ENCODE measurements at places on chromosomes 13 and 19. TPM values are rescaled to one million over a fixed set of nuclear protein-coding genes. Genes with fewer than 3 reads are reported as not detected.

Gene SMIM44
- not detected for total RNA-seq

Gene FAM124A
- total RNA-seq: not detected

Gene ADGRL1
- total RNA-seq: 5.8 TPM

Gene FFAR1
- total RNA-seq: not detected

Gene TBXA2R
- total RNA-seq: 1.5 TPM

Gene ENOX1
- total RNA-seq: 0.29 TPM

Gene PSG6
- not detected for total RNA-seq

Gene ZNF578
- total RNA-seq: 1.9 TPM

GRCh38 chr13:36715841-36716240 is 42.0 kb downstream of the SERTM1 start:
- H3K4me3 ChIP-seq: no peak overlapping the region
- H3K27me3 ChIP-seq: no peaks in the 10 kb centered on the region
- no peak for DNase-seq
- H3K36me3 ChIP-seq: no peaks in the 10 kb centered on the region
- no peaks in the 10 kb centered on the region for H3K4me1 ChIP-seq

GRCh38 chr13:54029720-54030119 is 1001.1 kb downstream of the OLFM4 start:
- no peak overlapping the region for H3K4me3 ChIP-seq
- H3K27me3 ChIP-seq: no peaks in the 10 kb centered on the region
- no peaks in the 10 kb centered on the region for H3K36me3 ChIP-seq
- no peak overlapping the region for H3K27ac ChIP-seq

DNA sequence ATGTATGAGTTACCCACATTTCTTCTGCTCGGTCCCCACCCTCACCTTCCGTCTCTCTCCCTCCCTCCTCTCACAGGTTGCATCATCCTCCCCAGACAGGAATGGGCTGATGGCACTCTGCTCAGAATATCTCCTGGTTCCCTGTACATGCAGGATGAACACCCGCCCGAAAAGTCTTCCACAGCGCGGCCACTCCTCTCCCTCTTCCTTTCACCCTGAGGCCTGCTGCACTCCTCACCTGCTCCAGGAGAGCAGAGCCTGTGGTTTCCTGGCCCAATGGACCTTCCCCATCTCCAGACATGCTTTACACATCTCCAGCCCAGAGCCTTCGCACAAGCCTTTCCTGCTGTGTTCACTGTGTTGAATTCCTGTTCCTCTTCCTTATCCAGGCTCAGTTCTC is 40.9 kb downstream of the GSX1 start:
- no peaks in the 10 kb centered on the region for H3K36me3 ChIP-seq
- DNase-seq: no peak
- no peak overlapping the region for H3K4me3 ChIP-seq
- H3K4me1 ChIP-seq: peaks cover 8% of the 10 kb centered on the region
- H3K27ac ChIP-seq: no peak overlapping the region
- peaks cover 6% of the 10 kb centered on the region for H3K27me3 ChIP-seq

- H3K27ac ChIP-seq: no peak overlapping the region
- no peak overlapping the region for H3K4me3 ChIP-seq
- H3K27me3 ChIP-seq: no peaks in the 10 kb centered on the region
- H3K36me3 ChIP-seq: no peaks in the 10 kb centered on the region
- no peak for DNase-seq
Measured at GRCh38 chr19:50352242-50352641, 13.2 kb downstream of the NAPSA start.

- H3K36me3 ChIP-seq: no peaks in the 10 kb centered on the region
- H3K4me1 ChIP-seq: peaks cover 63% of the 10 kb centered on the region
- peak overlapping the region; percentile 35 for H3K27ac ChIP-seq
- peak; percentile 47 for DNase-seq
- peak overlapping the region; percentile 34 for H3K4me3 ChIP-seq
Measured at GRCh38 chr13:114140906-114141250, 8.5 kb upstream of the RASA3 start.

DNA sequence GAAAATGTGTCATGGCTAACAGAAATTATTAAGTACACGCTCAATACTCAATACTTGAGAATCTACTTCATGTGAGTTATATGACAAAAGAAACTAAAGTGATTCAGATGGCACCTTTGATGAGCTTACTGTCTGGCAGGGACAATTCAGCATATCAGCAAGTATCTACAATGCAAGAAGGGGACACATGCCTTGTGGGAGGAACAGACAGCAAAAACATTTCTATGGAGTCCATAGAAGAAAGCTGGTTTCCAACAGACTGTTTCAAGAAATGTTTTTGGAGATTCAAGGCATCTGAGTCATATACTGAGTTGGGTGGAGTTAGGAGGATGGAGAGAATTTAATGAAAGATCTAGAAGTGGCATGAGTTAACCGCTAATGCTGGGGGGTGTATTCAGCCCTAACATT is 54.7 kb downstream of the MBNL2 start:
- H3K4me1 ChIP-seq: peaks cover 6% of the 10 kb centered on the region
- H3K27me3 ChIP-seq: no peaks in the 10 kb centered on the region
- H3K36me3 ChIP-seq: no peaks in the 10 kb centered on the region
- H3K27ac ChIP-seq: no peak overlapping the region
- H3K4me3 ChIP-seq: no peak overlapping the region
- no peak for DNase-seq

GRCh38 chr19:29690842-29691241 is 24.2 kb downstream of the C19orf12 start:
- no peaks in the 10 kb centered on the region for H3K27me3 ChIP-seq
- no peak overlapping the region for H3K27ac ChIP-seq
- H3K36me3 ChIP-seq: no peaks in the 10 kb centered on the region
- no peak overlapping the region for H3K4me3 ChIP-seq
- no peak for DNase-seq
- H3K4me1 ChIP-seq: peaks cover 13% of the 10 kb centered on the region

GRCh38 chr13:93680329-93680728 is 453.7 kb downstream of the GPC6 start:
- no peaks in the 10 kb centered on the region for H3K36me3 ChIP-seq
- no peak overlapping the region for H3K4me3 ChIP-seq
- no peak overlapping the region for H3K27ac ChIP-seq
- H3K4me1 ChIP-seq: no peaks in the 10 kb centered on the region

GRCh38 chr19:39481229-39481545 is 549 bp downstream of the TIMM50 start:
- peaks cover 18% of the 10 kb centered on the region for H3K4me1 ChIP-seq
- H3K27ac ChIP-seq: peak overlapping the region; percentile 85
- no peaks in the 10 kb centered on the region for H3K27me3 ChIP-seq

DNA sequence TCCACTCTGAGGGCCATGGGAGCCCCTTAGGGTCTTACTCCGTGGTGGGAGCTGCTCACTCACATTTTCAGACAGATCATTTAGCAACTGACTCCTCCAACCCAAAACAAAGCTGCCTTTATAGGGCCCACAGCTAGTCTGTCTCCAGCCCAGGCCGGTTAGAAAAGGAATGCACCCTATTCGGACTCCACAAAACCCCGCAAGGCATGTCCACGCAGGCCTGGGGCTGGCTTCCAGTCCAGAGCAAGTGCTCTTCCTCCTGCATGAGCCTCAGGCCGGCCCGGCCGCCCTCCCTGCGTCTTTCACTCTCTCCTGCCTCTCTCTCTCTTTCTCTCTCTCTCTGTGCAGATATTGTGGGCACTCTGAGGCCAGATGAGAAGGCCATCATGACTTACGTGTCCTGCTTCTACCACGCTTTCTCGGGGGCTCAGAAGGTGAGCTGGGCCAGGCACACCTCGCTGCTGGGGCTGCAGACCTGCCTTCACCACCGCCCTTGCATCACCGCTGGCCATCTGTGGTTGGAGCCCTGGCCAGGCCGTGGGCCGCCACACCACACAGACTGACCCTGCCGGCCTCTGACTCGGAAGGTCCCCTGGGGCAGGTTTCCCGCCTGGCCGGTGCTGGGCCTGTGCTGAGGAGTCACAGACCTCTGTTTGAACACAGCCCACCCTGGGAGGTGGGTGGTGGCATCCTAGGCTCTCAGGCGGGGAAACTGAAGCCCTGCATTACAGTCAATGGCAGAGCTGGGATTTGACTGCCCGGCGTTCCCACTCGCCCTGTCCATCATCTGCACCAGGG is 33.1 kb downstream of the CAPN12 start:
- H3K4me3 ChIP-seq: no peak overlapping the region
- DNase-seq: no peak
- no peaks in the 10 kb centered on the region for H3K27me3 ChIP-seq
- H3K36me3 ChIP-seq: peaks cover 41% of the 10 kb centered on the region
- no peak overlapping the region for H3K27ac ChIP-seq
- no peaks in the 10 kb centered on the region for H3K4me1 ChIP-seq

DNA sequence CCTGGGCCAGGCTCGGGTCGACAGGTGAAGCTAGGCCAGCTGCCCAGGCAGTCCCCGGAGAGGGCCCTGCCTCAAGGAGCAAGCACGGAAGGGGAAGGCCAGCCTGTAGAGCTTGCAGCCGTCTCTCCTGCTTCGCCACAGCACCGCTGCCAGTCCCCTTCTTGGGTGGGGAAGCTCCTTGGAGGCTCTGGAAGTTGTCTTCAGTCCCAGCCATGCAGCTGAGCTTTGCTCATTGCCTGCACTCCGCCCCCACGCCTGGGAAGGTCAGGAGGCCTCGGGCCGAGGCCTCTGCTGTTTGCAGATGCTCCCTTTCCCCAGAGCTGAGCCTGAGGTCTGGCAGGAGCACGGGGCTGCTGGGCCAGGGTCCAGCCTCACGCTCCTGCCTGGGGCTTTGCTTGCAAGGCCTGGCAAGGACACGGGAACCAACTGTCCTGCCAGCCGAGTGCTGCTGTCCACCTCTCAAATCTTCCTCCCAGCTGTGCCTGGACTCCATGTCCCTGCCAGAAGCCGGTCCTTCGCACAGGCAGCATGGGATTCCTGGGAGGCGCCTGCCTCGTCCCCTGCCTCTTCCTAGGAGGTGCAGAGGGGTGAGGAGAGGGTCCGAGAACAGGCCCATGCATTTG is 13.3 kb downstream of the PLEKHF1 start:
- no peak overlapping the region for H3K27ac ChIP-seq
- peaks cover 92% of the 10 kb centered on the region for H3K4me1 ChIP-seq
- H3K4me3 ChIP-seq: no peak overlapping the region
- DNase-seq: no peak

DNA sequence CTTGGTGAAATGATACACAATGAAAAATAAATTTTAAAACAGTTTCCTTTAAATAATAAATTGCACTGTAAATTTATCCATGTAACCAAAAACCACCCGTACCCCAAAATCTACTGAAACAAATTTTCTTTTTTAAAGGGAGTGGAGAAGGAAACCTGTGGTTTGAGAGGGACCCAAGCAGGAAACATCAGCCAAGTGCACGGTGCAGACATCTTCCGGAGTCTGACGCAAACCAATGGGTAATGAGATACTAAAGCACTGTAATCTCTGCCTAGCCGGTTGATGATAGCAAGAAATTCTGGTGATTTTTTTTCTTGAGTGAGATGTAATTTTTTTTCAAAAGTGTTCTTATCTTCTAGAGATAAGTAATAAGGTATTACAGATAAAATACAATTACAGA is 115.4 kb downstream of the ABCC4 start:
- DNase-seq: peak; percentile 20
- H3K4me3 ChIP-seq: peak overlapping the region; percentile 43

GRCh38 chr19:14369399-14370168 is 11.7 kb upstream of the ADGRE5 start:
- peak overlapping the region; percentile 100 for H3K27ac ChIP-seq
- peaks cover 93% of the 10 kb centered on the region for H3K4me1 ChIP-seq
- peak overlapping the region; percentile 75 for H3K4me3 ChIP-seq
- H3K27me3 ChIP-seq: no peaks in the 10 kb centered on the region
- peak; percentile 95 for DNase-seq
- no peaks in the 10 kb centered on the region for H3K36me3 ChIP-seq

DNA sequence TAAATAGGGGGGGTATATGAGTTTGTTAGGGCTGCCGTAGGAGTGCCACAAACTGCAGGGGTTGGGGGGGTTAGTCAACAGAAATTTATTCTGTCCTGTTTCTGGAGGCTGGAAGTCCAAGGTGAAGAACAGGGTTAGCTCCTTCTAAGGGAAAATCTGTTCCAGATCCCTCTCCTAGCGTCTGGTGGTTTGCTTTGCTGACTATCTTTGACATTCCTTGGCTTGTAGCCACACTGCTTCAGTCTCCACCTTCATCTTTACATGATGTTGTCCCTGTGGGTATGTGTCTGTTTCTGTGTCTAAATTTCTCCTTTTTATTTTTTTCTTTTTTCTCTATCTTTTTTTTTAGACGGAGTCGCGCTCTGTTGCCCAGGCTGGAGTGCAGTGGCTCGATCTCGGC is 8.1 kb upstream of the ICAM1 start:
- H3K36me3 ChIP-seq: peaks cover 10% of the 10 kb centered on the region
- no peaks in the 10 kb centered on the region for H3K27me3 ChIP-seq
- H3K4me1 ChIP-seq: no peaks in the 10 kb centered on the region
- H3K4me3 ChIP-seq: no peak overlapping the region
- DNase-seq: no peak
- H3K27ac ChIP-seq: no peak overlapping the region

DNA sequence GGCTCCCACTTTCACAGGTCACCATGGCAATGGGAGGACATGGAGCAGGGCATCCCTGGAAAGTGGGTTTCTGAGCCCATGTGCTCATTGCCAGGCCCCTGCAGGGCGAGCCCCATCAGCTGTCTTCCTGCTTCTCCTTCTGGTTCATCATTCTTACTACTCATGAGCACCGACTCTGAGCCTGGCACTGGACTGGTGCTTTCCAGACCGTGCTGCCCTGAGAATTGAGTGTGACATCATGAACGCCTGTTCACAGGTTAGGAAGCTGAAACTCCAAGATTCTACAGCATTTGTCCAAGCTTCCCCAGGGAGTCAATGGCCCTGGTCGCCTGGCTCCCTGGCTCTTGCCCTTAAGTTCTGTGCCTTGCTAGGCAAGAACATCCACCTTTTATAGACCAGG is 210.4 kb upstream of the ZNF536 start:
- no peaks in the 10 kb centered on the region for H3K27me3 ChIP-seq
- H3K4me1 ChIP-seq: no peaks in the 10 kb centered on the region
- no peaks in the 10 kb centered on the region for H3K36me3 ChIP-seq

GRCh38 chr13:46529216-46529919 is 23.6 kb upstream of the LRCH1 start:
- H3K4me1 ChIP-seq: no peaks in the 10 kb centered on the region
- H3K27ac ChIP-seq: no peak overlapping the region
- H3K36me3 ChIP-seq: no peaks in the 10 kb centered on the region
- DNase-seq: no peak
- H3K4me3 ChIP-seq: no peak overlapping the region

- no peaks in the 10 kb centered on the region for H3K36me3 ChIP-seq
- H3K27ac ChIP-seq: no peak overlapping the region
- peak; percentile 51 for DNase-seq
- no peak overlapping the region for H3K4me3 ChIP-seq
Measured at GRCh38 chr19:44657211-44657921, 13.7 kb downstream of the PVR start.

GRCh38 chr19:46181388-46181779 is 33.3 kb downstream of the IGFL2 start:
- DNase-seq: no peak
- no peak overlapping the region for H3K4me3 ChIP-seq
- H3K27me3 ChIP-seq: no peaks in the 10 kb centered on the region

DNA sequence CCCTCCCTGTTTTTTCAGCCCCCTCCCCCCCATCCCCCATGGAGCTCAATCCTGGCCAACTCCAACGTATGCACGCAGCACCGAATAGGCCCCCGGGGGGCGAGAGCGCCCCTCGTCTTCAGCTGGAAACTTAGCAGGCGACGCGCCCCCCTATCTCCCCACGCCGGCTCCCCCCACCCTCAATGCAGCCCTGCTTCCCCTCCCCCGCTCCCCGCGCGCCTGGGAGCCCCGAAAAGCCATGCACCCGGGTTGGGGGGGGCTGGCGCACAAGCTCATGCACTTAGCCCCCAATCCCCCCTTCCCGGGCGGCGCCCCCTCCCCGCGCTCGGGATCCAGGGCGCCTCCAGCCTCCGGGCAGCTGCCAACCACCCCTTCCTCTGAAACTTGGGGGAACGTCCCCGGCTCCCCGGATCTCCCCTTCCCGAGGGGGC is 508 bp downstream of the ZBTB7A start:
- peaks cover 50% of the 10 kb centered on the region for H3K4me1 ChIP-seq
- DNase-seq: peak; percentile 62
- peak overlapping the region; percentile 38 for H3K27ac ChIP-seq
- H3K27me3 ChIP-seq: no peaks in the 10 kb centered on the region

All from CD8-positive, alpha-beta memory T cell (primary cell).